ENCODE measurements at places on chromosomes 6 and 20. TPM values are rescaled to one million over a fixed set of nuclear protein-coding genes. Genes with fewer than 3 reads are reported as not detected.

DNA sequence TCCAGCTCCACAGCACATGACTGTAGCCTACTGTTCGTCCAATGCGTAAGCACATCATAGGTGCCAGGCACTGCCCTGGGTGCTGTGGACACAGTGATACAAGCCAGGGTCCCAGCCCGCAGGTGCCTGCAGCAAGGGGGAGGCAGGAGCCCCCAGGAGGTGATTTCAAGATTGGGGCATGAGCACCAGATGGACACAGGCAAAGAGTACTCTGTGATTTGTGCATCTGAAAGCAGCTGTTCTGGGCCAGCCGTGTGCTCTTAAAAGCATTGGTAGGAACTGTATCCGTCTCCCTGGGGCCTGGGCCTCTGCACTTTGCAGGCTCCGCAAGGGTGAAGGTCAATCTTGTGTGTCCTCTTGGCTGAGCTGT is 149.8 kb downstream of the SYCP2 start:
- no peak for DNase-seq

- DNase-seq: no peak
These were observed 9.4 kb downstream of the WASF1 start for GRCh38 chr6:110170081-110170480.

- no peak for DNase-seq
These were observed 127.0 kb downstream of the PACRG start for GRCh38 chr6:162854734-162855191.

DNA sequence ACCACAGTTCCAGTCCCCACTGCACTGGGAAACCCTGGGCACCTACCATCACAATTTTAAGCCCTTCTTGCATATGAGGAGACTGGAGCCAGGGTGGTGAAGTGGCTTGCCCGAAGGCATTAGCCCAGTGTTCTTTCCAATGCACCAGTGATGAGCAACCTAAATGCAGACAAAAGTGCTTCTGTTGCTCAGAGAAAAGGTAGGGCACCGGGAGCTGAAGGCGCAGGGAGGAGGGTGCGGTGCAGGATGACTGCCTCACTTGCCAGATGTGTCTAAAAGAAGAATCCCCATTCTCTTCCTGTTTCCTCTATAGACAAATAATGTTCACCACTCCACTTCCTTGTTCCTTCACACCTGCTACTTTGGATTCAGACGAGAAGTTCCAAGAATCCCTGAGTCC is 86.5 kb downstream of the QRSL1 start:
- DNase-seq: no peak

DNA sequence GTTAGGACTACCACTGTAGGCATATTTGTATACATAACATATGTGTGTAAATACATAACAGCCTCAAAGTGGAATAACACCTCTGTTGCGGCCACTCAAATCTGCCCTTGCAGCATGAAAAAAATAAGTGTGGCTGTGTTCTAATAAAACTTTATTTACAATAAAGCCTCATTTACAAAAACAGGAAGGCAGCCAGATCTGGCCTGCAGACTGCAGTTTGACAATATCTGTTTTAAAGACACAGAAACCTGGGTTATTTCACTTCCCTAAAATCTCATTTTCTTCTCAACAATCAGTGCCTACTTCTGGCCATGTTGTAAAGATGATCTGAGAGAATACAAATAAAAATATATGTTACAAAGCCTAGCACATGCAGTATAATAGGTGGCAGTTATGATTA is 53.9 kb upstream of the SCML4 start:
- DNase-seq: no peak

Gene MRAP2
- total RNA-seq: 1.6 TPM

Gene GSTA2
- total RNA-seq: not detected

Gene FAXC
- total RNA-seq: 23.1 TPM

Data from sigmoid colon (tissue), 7 donors.